ENCODE measurements at places on chromosomes 2 and 18.
A peak's percentile ranks its signal among the peaks of the same experiment; 100 is the strongest.

DNA sequence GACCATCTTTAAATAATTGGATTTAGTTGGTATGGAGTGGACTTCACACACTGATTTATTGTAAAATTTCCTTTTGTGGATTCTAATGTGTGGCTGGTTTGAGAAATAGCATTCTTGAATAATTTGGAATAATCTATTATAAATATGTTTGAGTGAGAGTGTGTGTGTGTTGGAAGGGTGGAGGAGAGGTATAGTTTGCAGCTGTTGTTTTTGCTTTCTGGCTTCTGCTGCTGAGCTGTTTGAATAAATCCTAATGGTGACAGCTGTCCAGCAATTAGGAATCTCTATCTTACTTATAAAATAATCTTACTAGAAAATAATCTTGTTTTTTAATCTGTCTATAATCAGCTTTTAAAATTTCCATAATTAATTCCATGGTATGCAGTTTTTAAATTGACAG, 1283.0 kb upstream of the CDH2 start:
- DNase-seq, result no peak

DNA sequence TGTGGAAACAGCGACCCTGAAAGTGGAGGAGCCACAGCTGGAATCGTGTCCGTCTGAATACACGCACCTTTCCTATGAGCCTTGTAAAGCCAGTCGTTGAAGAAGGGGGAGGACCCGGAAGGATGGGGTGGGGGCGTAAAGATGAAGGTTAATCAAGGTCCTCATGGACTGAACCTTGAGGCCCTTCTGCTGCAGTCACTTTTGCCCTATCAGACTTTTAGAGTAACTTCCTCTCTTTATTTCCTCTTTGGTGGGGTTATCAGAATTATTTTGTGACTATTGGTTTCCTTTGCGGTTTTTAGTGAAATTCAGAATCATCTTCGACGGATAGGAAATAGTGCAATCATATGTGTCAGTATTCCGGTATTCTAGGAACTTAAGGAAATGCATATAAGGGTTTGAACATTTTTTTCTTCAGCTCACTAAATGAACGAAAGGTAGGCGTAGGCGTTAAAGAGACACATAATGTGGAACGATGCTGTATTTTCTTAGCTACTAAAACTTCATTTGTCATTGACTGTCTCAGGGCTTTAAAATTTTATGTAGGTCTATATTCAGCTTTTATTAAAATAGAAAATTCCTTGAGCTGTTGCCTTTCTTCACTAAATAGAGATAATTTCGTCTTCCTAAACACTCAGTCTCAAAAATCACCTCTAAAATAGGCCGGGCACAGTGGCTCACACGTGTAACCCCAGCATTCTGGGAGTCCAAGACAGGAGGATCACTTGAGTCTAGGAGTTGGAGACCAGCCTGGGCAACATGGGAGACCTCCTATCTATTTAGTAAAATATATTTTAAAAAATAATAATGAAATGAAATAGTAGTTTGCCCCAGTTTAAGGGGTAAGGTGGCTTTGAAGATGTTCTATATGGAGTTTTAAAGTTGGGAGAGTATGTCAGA, 1.4 kb upstream of the YES1 start:
- no peak for DNase-seq

GRCh38 chr2:215644233-215644897, 208.5 kb upstream of the FN1 start:
- no peak for DNase-seq

DNA sequence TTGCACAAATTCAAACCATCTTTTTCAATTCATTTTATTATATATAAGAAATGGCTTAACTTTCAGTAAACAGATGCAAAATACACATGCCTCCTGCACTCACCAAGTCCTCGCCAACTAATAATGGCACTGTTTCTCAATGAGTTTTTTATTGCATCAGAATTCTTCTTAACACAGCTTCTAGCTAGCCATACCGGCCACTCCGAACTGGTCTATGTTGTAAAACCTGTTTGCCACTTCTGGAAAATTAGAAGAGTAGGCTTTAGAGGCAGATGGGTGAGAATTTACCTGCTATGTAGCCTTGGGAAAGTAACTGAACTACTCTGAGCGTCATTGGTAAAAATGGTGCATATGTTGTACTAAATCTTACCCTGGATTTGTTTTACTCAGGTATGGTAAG, 100.6 kb upstream of the LHCGR start:
- DNase-seq, result no peak

DNA sequence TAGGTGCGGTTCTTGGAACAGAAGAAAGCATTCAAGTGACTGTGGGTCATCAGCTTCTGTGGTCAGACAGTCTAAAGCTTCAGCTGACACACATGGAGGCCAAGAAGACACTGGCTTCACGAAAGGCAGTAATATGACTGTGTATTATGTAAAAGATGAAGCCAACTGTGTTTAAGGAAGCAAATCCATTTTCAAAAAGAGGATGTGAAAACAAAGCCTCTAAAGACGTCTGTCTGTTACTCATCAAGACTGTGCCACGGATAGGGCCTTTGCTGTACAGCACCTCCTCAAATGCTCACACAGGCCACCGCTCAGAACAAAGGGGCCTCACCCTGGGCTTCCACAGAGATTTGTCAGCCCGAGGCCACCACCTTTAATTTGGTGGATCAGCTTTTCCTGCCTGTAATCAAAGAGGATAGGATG, 21.1 kb upstream of the TMEM163 start:
- DNase-seq, result no peak

DNA sequence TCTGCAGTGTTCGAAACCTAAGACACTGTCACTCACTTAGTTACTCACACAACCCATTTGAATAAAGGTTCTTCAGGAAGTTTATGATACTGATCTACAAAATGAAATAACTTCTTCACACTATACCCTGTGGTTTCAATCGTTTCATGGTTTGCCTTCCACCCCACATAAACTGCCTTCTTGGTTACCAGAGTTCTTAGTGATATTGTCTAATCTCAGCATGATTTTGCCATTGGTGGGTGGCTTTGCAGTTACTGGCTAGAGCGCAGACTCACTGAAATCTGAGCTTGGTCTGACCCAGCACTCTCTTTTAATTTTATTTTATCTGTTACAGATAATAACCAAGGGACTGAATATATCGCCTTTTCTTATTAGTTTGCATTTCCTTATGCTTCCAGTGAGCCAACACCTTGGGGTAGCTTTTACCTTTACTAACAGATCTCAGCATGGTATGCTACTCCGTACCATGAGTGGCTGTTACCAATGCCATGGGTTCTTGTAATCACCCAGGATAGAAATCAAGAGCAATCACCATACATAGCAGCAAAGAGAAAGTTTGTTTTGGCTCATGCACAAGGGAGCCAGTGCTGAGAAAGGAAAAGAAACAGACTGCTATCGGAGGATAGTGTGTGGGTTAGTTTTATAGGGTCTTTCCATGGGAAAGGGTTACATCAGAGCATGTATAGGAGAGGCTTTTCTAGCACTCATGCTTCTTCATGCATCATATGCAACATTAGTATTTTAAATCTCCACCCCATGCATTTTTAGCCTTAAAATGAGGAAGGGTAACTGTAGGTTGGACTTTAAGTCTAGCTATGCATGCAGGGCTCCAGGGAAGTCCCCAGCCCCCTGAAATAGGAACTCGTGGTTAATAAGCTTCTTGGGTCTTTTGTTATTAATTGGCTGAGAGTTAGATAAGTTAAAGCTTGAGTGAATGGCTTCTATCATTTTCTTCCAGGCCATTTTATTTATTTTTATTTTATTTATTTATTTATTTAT, 33.3 kb downstream of the ANXA4 start:
- DNase-seq, result no peak

- DNase-seq, result no peak
Measured at GRCh38 chr2:205741256-205741978, 59.1 kb downstream of the NRP2 start.

GRCh38 chr2:237060534-237061312, 25.0 kb upstream of the COPS8 start:
- peak; percentile 87 for DNase-seq

DNA sequence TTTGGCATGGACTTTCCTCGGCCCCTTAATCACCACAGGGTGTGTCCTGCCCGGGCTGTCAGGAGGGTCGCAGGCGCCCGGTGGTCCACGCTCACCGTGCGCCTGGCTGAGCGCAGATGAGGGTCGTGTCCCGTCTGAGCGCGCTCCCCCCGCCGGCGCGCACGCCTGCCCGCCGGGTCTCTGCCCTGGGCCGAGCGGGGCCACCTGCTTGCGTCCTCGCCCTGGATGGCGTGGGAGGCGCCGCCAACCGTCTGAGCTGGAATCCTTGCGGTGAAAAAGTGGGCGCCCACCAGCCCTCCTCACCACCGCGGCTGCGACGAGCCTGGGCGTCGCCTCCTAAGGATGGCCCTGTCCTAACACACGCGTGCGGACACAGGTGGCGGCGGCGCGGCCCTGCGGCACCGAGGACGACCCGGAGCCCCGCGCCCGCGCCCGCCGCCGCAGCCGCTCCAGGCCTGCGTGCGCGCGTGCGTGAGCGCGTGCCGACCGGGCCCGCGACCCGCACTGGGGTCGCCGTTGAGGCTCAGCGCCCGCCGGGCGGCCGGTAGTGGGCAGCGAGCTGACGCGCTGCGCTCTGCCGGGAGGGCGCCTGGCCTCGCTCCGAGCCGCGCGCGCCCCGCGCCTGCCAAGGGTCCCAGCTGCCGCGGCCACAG, 126.6 kb downstream of the ARHGEF4 start:
- DNase-seq, result peak; percentile 79

- no peak for DNase-seq
Measured at GRCh38 chr2:128552141-128552805, 233.6 kb upstream of the HS6ST1 start.

GRCh38 chr2:174568425-174568824, 29.2 kb downstream of the WIPF1 start:
- DNase-seq, result no peak

DNA sequence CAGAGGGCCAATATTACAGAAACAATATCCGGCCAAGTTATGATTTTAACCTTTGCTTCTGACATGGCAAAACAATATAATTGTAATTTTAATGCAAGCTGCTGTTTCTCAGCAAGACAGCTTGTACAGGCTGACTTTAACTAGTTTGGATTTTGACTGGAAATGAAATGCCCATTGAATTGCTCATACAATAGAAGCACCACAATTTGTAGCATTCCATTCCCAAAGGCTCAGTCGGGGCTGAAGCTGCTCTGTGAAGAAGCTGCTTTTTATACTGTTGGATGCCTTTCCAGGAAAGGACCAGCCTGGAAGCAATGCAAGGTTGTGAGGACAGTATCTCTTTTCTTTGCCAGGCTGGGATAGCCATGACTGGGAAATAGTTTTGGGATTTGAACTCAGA, 677.0 kb upstream of the FANCL start:
- no peak for DNase-seq

DNA sequence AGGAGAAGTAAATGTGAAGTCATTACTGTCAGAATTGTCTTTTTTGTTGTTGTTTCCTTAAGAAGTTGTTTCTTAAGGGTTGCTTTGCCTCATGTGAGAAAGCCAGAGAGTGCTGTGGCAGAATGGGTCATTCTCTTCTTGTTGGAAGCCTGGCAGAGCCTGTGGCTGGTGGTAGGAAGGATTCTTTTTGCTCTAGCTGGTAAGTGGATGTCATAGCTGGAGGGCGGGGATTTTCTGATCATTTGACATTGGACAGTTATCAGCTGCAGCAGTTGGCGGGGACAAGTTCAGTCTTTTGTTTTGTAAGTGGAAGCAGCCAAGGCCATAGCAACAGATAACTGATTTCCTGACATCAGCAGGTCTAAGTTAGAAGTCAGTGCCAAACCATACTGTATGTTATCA, 5.5 kb upstream of the RMDN2 start:
- no peak for DNase-seq

DNA sequence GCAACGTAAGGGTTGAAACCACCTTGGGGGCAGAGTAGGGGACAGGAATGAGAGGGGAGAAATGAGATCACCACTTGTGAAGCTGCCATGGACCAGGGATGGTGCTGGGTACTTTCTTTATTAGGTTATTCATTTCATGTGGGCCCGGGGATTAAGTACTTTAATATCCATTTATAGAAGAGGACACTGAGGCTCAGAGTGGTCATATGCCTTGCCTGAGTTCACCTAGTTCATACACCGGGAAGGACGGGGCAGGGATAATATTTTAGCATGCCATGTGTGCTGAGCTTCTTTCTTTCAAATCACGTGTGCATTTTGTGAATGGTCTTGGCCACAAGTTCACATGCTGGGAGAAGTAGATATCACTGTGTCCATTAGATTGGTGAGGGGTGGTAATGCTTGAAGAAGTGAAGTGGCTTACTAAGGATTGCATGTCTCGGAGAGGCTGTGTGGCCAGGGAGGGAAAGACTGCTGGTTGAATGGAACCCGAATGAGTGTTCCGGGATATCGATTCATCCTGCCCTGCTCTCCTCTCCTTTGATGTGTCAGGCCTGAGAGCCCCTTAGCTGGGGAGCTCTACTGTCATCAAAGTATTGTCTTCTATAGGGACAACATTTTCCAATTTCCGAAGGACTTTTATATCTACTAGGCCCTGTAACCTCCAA, 187.1 kb downstream of the MYCN start:
- no peak for DNase-seq

DNA sequence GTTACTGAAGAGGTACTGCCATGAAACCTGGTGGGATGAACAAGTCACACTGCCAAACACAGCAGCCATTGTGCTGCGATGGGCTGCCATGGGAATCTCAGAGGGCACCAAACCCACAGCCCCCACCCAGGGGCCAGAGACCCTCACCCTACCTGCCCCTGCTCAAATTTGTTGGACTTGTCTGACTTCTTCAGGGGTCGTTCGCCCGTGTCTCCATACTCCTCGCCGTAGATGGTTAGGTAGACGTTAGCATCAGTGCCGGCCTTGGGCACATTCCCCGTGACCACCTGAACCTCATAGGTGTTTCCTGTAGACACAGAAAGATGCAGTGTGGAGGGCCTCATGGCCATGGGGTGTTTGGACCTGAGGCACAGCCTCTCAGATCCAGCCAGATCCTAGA, 97.7 kb downstream of the LOXHD1 start:
- DNase-seq, result no peak

DNA sequence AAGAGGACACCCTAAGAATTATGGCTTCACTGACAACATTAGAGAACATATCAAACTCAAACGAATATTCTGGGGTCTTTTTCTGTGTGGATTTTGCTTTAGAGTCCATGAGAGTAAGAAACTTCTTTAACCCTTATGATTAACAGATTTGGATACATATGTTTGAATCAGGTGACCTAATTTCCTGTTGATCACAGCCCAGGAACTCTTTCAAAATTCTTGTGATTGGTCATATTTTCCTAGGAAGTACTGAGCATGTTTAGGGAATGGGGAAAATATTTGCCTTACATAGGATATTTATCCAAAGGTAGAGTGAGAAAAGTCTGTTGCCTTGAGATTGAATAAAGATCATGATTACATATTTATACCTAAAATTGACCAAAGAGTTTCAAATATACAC, 160.0 kb downstream of the KCNH7 start:
- no peak for DNase-seq

DNA sequence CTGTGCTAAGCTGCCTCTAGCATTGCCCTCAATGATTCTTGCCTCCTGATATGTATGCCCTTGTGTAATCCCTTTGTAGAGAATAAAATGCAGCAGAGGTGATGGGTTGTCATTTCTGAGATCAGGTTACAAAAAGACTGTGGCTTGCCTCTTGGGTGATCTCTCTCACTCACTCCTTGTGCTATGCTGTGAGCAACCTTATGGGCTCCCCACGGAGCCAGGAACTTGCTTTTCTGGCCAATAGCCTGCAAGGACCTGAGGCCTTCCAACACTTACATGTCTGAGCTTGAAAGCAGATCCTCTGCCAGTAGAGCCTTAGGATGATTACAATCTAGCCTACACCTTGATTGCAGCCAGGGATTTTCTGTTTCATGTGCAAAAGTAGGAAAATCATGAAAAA, 123.1 kb upstream of the XIRP2 start:
- no peak for DNase-seq

Data from retina (tissue), 1 donor.